Activated CD8-positive, alpha-beta memory T cell treated with anti-CD3 and anti-CD28 coated beads, Interleukin-2, amount 10 ng/mL, durations not matched to agents 7 days and 5 days (primary cell): ENCODE measurements at places on chromosomes 2 and 18.

GRCh38 chr18:39424261-39424660 lies 1858.7 kb upstream of the CELF4 start:
- DNase-seq = no peak

DNA sequence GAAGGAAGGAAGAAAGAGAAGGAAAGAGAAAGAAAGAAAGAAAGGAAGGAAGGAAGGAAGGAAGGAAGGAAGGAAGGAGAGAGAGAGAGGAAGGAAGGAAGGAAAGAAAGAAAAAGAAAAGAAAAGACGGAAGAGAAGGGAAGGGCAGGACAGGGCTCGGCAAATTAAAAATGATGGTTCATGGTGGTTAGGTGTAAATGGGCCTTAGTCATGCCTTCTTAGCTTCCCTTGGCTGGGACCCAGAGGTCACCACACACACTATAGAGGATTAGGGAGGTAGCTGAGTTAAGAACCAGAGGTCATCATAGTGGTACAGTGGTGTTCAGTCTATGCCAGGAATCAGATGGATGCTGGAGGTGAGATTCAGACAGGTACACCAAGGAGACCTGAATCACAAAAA lies 9.3 kb upstream of the ATL2 start:
- no peak for DNase-seq

DNA sequence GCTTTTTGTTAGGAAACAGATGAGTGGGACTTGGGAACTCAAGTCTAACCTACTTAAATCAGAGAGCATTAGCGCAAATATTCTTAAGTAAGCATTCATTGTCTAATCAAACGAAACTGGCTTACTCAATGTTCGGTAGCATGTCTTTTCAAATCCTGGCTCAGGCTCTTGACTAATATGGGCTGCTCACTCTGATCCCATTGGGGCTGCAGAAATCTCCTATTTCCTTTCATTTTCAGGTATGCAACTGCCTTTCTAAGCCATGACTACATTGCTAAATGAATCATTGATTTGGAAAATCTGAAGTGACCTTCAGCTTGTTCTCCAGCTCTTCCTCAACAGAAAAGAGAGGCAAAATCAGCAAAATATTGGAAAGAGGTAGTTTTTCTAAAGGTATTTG lies 2084.4 kb upstream of the PIK3C3 start:
- DNase-seq = no peak

DNA sequence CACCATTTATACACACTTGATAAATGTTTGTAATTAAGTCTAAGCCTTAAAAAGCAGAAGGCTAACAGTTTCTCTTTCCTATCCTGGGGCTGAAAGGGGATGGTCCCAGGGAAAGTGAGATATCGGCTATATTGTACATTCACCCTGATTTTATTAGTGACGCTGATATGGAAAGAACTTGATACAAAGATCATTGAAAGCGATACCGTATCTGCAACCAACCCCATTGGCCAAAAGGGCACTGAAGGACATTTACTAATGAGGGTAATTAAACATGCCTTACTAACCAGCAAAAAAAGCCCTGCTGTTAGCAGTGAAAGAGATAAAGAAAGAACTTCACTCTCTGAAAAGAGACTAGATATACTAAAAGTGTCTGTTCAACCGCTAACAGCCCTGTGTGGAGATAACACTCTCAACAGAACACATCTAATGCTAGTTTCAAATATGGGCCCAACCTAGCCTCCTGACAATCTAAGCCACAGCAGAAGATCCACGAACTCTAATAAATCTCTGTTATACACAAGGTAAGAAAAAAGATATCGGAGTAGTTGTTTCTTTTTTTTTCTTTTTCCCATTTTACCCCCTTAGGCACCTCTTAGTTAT lies 200.0 kb downstream of the CDH2 start:
- DNase-seq = no peak

DNA sequence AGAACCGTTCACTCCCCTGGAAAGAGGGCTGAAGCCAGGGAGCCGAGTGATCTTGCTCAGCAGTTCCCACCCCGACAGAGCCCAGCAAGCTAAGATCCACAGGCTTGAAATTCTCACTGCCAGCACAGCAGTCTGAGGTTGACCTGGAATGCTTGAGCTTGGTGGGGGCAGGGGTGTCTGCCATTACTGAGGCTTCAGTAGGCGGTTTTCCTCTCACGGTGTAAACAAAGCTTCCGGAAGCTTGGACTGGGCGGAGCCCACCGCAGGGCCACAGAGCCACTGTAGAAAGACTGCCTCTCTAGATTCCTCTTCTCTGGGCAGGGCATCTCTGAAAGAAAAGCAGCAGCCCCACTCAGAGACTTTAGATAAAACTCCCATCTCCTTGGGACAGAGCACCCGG lies 180.8 kb downstream of the WDR7 start:
- no peak for DNase-seq

- no peak for DNase-seq
These were observed 87.9 kb upstream of the FHL2 start for GRCh38 chr2:105486762-105487141.
